ENCODE measurements at places on chromosomes 4 and X.

- no peak for DNase-seq
These were observed 25.7 kb downstream of the ZNF185 start for GRCh38 chrX:152923599-152923998.

GRCh38 chr4:127780598-127780997, 1.5 kb upstream of the HSPA4L start:
- DNase-seq = no peak

GRCh38 chr4:25863347-25863784, 578 bp upstream of the SEL1L3 start:
- DNase-seq = peak; percentile 58

DNA sequence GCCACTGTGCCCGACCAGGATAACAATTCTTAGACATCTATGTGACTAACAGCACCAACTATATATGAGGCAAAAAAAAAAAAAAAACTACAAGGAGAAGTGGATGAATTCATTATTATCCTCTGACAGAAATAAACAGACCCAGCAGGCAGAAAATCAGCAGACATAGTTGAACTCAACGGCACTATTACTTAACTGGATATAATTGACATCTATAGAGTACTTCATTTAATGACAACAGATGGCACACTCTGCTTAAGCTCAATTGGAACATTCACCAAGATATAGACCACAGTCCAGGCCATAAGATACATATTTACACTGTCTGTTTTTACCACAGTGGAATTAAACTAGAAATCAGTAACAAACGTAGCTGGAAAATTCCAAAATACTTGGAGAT, 13.3 kb downstream of the CLDN22 start:
- no peak for DNase-seq

DNA sequence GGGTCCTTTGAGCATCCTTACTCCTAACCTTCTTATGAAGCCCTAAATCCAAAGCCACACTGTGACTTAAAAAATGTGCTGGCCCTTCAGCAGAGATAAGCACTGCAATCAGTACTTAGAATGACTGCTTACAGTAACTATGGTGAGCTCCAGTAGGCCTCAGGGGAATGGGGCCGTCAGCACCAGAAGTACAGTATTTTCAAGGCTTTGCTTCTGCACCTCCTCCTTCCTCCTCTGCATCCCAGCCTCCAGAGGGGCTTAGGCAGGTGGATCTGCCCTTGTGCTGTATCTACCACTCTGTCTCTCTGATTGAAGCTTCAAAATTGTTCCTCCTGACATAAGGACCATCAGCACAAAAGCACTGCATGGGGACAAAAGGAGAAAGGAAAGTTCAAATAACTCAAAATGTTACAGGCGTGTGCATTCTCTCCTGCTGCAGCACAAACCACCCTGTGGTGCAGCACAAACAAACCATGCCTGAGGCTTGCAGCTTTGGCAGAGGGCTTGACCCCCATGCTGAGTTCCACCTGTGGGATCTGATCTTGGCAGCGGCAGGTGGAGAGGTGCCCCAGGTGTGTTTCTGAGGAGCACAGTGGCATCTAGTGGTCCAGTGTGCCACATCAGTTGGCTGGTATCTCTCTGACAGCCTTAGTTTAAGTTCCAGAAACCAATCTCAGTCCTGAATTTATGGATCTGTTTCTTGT, 164.7 kb downstream of the SOWAHB start:
- DNase-seq = peak; percentile 94

GRCh38 chr4:159163521-159163920, 60.6 kb downstream of the RAPGEF2 start:
- no peak for DNase-seq

DNA sequence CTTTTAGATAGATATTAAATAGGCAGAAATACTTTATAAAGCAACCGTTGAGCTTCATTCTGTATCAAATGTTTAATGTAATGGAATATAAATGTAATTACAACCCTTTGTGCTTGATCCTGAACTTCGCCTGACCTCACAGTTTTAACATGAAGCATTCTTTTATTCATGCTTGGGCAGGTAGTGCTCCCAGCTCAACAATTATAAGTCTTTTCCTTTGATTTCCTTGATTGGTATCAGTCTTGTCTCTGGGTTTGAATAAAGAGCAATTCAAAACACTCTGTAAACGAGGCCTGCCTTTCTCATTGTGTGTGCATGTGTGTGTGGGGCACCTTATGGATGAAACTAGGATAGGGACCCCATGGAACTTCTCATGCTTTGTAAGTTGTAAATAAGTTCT, 6.8 kb downstream of the METAP1 start:
- DNase-seq = no peak

- DNase-seq = no peak
These were observed 53.3 kb upstream of the NAP1L2 start for GRCh38 chrX:73267979-73268378.

DNA sequence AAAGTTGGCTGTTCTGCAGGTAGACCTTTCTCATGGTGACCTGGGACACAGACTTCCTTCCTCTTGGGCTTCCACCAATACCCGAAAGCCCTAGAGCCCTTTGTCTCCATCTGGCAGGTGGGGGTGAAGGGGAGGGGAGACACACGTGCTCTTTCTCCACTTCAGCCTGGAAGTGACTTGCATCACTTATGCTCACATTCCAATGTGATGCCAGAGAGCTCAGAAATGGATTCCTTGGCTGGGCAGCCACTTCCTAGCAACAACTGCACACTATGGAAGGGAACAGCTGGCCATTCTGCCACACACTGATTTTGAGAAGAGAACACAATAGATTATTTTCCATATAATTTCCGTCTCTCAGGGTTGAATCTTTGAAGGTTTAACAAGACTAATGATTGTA, 36.3 kb downstream of the C4orf51 start:
- DNase-seq = no peak

GRCh38 chrX:139724626-139725025, 16.7 kb upstream of the MCF2 start:
- no peak for DNase-seq

DNA sequence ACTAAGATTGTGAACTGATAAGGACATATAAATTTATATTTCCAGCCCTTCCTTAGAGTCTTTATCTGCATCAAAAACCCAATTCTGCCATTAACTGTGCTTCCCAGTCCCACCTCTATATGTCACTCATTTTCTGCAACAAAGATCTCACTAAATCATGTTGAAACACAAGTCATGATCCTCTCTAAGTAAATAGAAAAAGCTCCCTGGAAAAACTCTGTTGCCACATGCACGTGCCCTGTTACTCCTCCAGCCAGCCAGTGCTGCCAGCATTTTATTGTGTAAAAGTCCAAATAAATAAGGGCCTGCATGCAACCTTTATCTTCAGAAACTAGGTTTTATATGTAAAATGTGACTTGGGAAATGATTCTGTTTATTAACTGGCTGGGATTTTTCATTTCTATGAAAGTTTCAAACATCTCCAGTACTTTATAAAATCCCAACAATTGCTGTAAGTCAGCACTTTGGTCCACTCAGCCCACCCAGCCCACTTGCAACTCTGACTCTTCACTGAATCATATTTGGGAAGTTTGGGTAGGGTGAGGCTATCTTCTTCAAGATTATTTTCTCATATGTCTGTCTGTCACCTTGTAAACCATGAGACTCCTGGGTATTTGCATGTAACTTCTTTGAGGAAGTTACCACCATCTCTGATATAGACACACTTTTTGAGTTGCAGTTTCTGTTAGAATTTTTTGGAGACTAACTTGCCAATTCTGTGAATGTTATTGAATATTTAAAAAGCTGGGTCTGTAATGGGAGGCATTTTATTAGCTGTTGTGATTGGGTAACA, 40.0 kb upstream of the SMARCA5 start:
- no peak for DNase-seq

DNA sequence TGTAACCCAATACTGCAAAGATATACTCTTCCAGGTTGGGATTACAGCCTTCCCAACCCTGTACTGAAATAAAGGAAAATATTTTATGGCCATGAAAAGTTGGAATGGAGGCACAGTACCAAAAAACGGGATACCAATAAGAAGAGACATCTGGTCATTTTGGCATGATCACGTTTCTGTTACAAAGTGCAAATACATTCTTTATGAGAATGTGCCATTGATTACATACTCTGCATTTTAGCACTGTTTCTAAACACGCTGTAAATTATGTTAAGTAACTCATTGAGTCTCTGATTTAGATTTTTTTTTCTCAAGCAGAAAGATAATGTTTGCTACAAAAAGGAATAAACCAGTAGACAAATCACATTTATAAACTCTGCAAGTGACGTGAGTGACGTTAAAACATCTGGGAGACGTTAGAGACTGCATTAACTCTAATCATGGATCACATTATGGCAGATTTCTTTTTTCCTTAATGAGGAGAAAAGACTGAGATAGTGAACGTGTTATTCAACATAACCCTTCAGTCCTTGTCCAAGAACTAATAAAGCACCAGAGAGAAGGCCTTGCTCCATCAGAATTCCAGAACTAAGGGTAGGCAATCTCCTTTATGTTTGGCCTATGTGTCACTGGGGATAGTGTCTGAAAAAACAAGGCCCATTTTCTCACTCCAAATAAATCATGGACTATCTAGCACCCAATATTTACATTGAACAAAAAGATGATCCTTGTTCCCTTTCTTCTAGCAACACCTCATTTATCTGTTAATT, 31.0 kb downstream of the UNC5C start:
- DNase-seq = no peak

DNA sequence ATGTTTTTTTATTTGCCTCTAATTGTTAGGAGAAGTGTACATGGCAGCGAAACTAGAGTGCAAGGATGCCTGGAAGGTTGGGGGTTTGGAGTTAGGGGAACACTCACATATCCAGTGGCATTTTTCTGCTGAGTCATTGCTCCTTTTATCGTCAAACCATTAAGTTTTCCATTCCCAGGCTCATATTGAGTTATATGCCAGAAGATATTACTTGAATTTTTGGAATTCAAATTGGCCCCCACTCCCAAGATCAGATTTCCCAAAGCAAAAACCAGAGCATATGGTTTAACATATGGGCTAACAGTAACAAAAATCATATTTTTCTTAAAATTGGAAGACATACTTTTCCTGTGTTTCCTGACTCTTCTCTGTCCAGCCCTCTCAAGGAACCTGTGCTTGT, 152.7 kb downstream of the FSTL5 start:
- no peak for DNase-seq

- no peak for DNase-seq
These were observed 364.8 kb downstream of the SMARCA1 start for GRCh38 chrX:129158505-129158904.

All from NCI-H2081 (cell line).